T1000 (cell line): ENCODE measurements at places on chromosomes 2 and 18.
A peak's percentile ranks its signal among the peaks of the same experiment; 100 is the strongest.

- no peak for DNase-seq
Measured at GRCh38 chr2:198456418-198456817, 652.0 kb downstream of the PLCL1 start.

GRCh38 chr2:143816916-143817315 lies 687.7 kb downstream of the ARHGAP15 start:
- DNase-seq, result no peak

- DNase-seq, result no peak
Measured at GRCh38 chr2:204401114-204401513, 144.2 kb upstream of the PARD3B start.

- DNase-seq, result peak; percentile 10
Measured at GRCh38 chr18:34709104-34709503, 994 bp upstream of the DTNA start.

- no peak for DNase-seq
Measured at GRCh38 chr18:43525169-43525568, 247.9 kb upstream of the SYT4 start.

- no peak for DNase-seq
Measured at GRCh38 chr2:195419033-195419432, 238.0 kb upstream of the SLC39A10 start.

- DNase-seq, result no peak
Measured at GRCh38 chr2:164009756-164010337, 274.0 kb upstream of the FIGN start.

- DNase-seq, result no peak
Measured at GRCh38 chr2:118670276-118670675, 177.2 kb downstream of the EN1 start.

DNA sequence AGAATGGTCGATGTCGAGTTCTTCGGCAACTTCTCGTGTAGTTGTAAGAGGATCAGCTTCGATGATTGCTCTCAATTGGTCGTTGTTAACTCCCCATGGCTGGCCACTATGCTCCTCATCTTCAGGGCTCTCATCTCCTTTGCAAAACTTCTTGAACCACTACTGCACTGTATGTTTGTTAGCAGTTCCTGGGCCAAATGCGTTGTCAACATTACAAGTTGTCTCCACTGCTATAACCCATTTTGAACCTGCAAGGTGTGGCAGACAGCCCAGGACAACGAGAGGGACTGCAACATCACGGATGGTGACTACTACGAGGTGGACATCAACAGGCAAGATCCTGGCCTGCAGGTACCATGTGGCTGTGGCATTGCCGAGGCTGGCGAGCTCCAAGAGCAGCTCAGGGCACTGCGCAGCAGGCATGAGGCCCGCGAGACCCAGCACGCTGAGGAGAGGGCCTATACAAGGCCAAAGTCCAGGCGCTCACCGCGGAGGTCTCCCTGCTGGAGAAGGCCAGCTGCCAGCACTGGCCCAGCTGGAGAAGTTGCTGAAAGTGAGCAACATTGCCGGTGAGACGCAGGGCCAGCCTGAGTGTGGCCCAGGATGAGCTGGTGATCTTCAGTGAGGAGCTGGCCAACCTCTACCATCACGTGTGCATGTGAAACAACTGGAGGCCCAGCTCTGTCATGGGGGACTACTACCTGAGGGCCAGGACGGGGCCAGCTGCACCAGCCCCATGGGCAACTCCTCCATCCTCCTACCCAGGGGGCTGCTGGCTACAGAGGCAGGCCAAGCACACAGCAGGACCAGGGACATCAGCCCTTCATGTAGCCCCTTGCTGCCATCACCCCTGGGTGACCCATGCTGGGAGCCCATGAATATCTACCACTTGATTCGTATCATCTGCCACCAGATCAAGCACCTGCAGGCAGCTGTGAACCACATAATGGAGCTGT lies 20.2 kb downstream of the CLK1 start:
- no peak for DNase-seq

- DNase-seq, result no peak
Measured at GRCh38 chr2:112577756-112578155, 6.7 kb upstream of the CHCHD5 start.

DNA sequence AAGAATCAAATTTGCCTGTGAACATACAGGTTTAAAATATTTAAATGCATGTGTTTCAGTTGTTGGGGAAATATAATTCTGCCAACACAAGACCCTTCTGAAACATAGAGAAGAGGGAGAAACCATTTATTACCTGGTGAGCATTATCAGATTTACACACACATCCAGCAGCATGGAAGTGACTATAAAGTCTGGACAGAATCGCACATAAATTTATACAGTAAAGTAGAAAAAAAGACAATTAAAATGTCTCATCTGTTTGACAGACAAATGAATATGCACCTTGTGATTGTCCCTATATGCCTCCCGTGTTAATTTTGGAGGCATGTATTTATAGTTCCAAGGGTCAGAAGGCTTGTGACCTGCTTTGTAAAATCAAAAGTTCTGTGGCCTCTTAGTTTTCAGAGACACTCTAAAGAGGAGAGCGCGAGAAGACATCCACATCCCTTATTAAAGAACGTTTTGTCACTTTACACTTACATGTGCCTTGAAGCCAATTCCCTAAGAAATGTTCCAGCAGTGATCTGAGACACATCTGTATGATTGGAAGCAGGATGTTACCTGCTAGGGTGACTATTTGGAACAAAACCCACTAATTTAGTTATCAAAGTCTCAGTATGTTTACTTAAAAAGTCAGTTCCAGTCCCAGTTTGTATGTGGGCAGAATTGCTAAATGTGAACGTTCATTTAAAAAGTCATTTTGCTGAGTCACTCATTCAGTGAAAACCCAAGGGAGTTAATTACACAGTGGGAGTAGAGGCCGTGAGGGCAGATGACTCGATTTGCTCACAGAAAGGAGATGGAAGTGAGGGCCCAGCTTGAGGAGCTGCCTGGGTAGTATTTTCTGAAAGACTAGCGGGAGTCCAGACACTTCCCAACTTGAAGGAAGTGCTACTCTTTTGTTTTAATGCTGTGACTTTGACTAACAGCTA lies 527.6 kb upstream of the MEX3C start:
- DNase-seq, result peak; percentile 6

DNA sequence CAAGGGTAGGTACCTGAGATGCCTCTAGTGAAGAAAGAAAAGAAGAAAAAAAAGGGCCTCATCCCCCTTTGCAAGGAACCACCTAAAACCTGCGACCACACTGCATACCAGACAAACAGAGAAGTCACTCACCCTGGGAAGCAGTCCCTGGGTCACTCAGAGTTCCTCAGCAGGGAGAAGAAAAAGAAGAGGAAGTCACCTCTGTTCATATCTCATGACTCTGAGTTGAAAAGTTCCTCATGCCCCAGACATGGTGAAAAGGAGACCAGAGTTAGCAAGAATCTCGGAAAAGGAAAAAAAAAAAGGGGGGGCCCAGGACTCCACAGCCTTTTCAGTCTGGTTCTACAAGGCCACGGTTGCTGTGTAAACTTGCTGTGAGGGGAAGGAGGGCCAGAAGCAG lies 478.4 kb upstream of the NRXN1 start:
- no peak for DNase-seq

DNA sequence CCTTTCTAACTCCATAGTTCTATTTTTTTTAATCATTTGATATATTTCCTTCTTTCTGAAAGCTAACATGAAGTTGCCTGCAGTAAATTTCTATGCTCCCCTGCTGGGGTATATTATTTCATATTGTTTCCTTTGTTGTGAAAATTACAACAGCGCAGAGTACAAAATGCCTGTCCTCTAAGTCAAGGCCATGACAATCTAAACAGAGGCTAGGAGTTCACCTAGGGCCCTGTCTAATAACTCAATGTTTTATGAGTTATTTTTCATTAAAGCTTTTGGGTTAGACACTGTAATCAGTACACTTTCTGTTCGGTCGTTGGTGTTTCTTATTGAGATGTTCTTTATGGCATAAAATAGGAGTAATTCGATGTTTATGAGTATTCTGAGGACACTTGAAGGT lies 111.2 kb downstream of the OSR1 start:
- no peak for DNase-seq

GRCh38 chr2:48127612-48128191 lies 221.4 kb upstream of the FBXO11 start:
- no peak for DNase-seq

GRCh38 chr2:5410991-5411700 lies 281.0 kb upstream of the SOX11 start:
- DNase-seq, result no peak

- DNase-seq, result no peak
Measured at GRCh38 chr18:56003009-56003719, 415.2 kb upstream of the TCF4 start.

- no peak for DNase-seq
Measured at GRCh38 chr2:236623816-236624215, 54.2 kb downstream of the ACKR3 start.

DNA sequence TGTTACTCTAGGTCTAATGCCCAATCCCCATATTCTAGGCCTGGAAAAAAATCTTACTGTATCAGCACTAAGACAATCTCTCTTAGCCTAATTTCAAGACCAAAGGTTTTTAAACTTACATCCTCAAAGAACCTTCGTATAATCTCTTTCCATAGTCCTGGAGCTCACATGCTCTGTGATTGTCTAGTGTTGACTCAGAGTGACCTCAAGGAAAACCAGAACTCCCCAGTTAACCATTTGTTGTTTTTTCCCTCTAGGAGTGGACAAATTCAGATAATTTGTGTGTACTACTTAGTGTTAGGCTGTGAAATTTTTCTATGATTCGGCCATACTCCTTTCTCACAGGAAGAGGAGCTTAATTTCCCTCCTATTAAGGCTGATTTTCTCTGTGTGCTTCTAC lies 536.1 kb downstream of the SLC4A3 start:
- no peak for DNase-seq

GRCh38 chr18:47986620-47987387 lies 56.3 kb upstream of the SMAD2 start:
- DNase-seq, result no peak

- DNase-seq, result no peak
Measured at GRCh38 chr2:124875627-124876244, 850.6 kb downstream of the CNTNAP5 start.

GRCh38 chr18:59813942-59814341 lies 85.9 kb upstream of the PMAIP1 start:
- no peak for DNase-seq

DNA sequence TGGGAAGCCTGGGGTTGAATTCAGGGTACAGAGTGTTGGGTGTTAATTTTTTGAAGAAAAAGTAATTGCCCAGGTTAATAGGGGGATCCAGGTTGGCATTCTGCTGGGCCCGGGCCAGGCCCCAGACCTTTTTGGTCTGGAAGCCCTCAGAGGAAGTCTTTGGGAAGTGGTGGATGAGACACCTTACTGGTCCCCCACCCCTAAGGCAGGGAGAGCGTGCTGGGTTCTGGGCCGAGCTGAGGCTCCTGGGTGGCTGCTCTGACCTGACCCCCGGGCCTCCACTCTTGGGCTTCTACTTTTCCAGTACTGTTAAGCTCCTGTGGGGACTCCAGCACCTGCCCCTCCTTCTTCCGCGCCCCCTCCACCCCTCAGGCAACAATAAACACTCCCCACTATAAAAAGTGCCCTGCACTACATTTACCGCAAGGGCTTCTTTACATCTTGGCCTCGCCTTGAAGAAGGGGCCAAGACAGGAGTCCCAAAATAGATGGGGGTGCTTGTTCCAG lies 753 bp upstream of the HOXD3 start:
- DNase-seq, result no peak

- DNase-seq, result no peak
Measured at GRCh38 chr18:61951396-61951795, 58.6 kb upstream of the RNF152 start.

DNA sequence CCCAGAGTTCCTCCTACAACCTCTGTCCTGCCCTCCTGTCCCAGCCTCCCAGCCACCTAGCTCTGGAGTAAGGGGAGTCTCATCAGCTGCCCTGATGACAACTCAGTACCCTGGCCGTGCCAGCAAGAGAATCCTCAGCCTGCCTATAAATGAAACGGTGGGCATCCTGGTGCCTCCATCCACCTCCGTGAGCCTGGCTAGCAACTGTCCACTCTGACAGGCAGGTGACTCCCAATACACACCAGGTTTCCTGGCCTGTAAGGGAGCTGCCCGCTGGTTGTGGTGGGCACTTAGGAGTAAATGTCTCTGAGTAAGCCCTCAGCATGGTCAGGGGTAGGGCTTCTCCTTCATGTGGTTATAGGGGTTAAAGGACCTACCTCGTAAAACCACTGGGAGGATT lies 81.5 kb downstream of the XDH start:
- DNase-seq, result no peak

GRCh38 chr2:234158812-234159211 lies 108.3 kb downstream of the SPP2 start:
- no peak for DNase-seq

DNA sequence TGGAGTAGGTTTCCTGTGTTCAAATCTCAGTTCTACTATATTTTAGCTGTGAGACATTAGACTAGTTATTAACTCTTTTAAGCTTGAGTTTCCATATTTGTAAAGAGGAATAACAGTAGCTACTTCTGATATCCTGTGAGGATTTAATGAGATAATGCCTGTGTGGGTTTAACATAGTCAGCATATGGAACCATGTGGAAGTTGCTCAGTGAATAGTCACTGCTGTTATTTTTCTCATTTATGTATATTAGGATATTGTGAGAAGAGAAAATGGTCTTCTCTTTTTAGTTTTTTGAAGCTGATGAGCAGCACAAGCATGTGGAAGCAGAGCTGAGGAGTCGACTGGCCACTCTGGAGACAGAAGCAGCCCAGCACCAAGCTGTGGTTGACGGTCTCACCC lies 70.5 kb upstream of the STON1 start:
- DNase-seq, result no peak

DNA sequence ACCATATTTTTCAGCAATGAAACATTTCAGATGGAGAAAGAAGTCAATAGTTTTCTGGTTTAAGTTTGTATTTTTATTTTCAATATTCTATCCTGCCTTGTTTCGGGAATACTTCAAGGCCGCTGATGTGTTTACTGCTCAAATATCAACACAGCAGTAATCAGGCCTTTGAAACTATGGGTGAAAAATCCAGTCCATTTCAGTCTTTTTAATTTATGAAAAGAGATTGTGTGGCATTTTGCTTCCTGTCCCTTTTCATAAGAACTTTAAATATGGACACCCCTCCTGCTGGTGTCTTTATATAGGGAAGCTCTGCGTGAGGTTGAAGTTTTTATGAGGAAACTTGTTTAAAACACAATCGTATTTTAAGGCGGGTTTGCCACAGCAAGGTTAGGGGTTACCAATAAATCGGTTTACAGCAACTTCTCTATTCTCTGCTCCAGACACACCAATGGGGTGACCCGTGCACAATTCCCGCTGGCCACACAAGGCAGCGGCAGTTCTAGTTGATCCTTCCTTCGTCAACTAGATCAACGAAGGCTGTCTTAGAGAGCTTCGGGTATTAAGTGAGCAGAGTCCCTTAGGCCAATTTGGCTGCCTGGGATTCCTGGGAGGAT lies 1.2 kb upstream of the TANC1 start:
- no peak for DNase-seq

GRCh38 chr2:104431701-104432121 lies 422.2 kb upstream of the POU3F3 start:
- no peak for DNase-seq

- DNase-seq, result no peak
Measured at GRCh38 chr2:8672940-8673339, 8.9 kb upstream of the ID2 start.

DNA sequence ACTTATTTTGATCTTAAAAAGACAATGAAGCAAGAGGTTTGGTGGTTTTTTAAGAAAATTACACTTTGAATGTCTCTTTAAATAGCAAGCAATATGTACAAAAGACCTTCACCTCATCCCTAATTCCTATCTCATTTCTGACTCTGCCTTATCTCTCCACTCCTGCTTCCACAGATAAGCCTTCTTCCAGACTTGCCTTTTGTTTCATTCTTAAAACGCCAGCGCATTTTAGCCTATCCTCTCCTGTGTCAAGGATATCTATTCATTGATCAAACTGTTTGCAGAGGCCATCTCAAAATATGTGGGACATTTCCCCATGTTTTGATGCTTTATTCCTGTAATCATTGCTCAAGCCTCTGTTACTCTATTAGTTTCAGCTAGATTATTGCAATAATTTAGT lies 562.5 kb downstream of the PARD3B start:
- no peak for DNase-seq
